Kidney glomerular epithelial cell (primary cell): ENCODE measurements at places on chromosomes 5 and 9.

DNA sequence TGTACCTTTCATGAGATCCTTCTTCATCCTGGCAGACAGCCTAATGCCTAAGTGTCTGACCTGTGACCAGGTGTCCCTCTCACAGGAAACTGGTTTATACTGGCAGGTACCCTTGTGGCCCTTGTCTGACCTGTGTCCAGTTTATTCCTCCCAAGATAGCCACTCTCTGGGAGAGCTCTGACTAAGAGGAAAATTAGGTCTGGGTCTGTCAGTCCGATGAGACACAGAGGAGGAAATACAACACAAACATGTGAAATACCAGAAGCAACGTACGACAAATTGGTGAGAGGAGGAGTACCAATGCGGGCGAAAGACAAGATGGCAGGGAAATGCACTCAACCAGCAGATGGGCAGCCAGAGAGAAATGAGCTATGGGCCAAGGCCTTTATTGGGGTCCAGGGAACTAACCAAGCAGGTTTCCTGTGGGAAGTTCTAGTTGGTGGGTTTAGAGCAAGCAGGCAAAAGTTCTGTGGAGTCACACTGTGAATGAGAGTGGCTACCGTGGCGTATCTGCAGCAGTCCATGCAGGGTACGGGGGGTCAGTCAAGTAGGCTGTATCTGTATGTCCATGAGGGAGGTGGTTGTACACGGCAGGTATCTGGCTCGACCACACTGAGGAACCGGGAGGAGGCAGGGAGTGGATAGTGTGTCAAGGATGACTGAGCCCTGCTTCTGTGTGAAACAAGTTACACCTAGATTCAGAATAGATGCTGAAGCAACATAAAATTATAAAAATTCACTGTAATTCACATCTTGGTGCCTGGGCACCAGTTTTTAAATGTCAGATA, 109.0 kb downstream of the MLLT3 start:
- no peak for DNase-seq

DNA sequence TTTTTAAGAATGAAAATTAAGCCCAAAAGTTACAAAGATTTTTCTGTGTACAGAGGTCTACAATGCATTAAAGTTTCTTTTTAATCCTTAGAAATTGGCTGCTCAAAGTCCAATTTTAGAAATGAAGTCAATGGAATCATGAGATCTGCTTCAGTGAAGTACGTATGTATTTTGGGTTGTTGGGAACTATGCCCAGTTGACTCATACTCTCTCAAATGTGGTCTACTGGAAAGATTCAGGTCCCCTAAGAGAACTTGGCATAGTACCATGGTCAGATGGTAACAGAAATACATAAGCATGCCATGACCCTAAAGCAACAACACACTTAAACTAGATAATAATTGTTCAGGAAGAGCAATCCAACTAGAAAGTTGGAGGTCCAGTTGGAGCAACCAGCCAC, 23.0 kb downstream of the FBLL1 start:
- no peak for DNase-seq

- no peak for DNase-seq
Observed at GRCh38 chr5:90555666-90556065, 2.9 kb upstream of the ADGRV1 start.

DNA sequence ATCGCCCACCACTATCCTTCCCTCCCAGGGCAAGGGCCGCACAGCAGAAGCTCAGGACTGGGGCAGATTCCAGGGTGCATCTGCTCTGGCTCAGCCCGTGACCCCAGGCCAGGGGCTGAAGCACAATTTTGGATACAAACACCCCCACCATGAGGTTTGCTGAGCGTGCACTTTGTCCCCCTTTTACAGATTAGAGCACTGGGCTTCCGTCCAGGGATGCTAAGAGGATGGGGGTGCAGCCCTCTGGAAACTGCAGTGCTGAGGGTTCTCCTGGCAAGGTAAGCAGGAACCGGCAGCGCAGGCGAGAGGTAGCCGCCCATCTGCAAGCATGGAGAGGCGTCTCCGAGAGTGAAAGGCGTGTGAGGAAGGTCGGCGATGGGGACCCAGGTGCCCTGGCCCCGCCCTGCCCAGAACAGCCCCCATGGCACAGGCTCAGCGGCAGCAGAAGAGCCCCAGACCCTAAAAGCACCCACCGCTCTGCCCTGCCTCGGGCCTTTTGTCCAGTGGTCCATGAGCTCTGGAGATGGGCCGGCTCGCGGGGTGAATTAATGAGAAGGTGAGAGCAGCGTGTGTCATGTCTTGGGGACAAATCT, 54.5 kb upstream of the OLFM1 start:
- no peak for DNase-seq

GRCh38 chr5:151628112-151628823, 37.1 kb upstream of the FAT2 start:
- no peak for DNase-seq

GRCh38 chr5:1488882-1489680, 34.7 kb downstream of the LPCAT1 start:
- no peak for DNase-seq
